ENCODE measurements at places on chromosomes 11 and 22.
A peak's percentile ranks its signal among the peaks of the same experiment; 100 is the strongest.

GRCh38 chr11:74142624-74143023 is 28.2 kb downstream of the C2CD3 start:
- no peak for DNase-seq

- no peak for DNase-seq
These were observed 188.0 kb downstream of the MAML2 start for GRCh38 chr11:96154802-96155520.

- no peak for DNase-seq
These were observed 93.9 kb downstream of the DSCAML1 start for GRCh38 chr11:117702946-117703598.

DNA sequence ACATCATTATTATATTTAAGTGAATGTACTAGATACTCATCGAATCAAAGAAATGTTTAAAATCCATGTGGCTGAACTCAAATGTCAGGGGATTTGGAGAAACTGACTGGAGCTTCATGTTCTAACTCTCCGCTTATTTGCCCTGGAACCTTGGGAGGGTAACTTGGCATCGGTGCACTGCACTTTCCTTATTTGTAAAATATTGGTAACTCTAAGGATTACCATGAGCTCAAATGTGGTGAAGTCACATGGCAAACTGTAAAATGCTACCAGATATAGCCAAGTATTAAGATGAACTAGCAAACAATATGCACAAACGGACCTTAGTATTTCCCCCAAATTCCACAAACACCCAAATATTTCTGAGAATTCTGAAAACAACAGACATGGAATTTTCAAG is 75.6 kb downstream of the ETS1 start:
- no peak for DNase-seq

DNA sequence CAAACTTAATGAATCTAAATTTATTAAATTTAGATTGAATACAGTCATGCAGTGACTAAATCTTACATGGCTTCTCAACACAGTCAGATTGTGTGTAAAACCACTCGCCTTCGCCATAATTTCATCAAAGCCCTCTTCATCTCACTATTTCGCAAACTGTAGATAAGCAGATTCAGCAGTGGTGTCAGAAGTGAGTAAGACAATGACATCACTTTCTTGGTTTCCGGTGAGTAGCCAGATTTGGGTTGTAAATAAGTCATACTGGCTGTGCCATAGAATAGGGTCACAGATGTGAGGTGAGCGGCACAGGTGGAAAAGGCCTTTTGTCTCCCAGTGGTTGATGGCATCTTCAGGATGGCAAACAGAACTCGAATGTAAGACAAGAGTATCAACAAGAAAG is 3.4 kb downstream of the OR10A6 start:
- DNase-seq: no peak

- DNase-seq: no peak
These were observed 32.8 kb downstream of the CSTPP1 start for GRCh38 chr11:46969379-46969778.

DNA sequence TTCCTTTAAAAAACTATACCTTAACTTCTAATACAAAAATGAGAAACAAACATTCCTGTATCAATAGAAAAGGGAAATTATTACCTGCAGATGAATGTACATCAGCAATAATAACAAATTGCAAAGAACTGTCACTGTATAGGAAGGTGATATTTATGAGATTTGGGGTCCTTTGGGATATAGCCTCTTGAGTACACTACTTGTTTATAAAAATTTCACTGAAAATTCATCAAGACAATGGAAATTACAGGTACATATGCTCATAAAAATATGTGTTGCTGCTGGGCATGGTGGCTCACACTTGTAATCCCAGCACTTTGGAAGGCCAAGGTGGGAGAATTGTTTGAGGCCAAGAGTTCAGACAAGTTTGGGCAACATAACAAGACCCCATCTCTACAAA is 34.0 kb upstream of the OR5P2 start:
- DNase-seq: no peak

DNA sequence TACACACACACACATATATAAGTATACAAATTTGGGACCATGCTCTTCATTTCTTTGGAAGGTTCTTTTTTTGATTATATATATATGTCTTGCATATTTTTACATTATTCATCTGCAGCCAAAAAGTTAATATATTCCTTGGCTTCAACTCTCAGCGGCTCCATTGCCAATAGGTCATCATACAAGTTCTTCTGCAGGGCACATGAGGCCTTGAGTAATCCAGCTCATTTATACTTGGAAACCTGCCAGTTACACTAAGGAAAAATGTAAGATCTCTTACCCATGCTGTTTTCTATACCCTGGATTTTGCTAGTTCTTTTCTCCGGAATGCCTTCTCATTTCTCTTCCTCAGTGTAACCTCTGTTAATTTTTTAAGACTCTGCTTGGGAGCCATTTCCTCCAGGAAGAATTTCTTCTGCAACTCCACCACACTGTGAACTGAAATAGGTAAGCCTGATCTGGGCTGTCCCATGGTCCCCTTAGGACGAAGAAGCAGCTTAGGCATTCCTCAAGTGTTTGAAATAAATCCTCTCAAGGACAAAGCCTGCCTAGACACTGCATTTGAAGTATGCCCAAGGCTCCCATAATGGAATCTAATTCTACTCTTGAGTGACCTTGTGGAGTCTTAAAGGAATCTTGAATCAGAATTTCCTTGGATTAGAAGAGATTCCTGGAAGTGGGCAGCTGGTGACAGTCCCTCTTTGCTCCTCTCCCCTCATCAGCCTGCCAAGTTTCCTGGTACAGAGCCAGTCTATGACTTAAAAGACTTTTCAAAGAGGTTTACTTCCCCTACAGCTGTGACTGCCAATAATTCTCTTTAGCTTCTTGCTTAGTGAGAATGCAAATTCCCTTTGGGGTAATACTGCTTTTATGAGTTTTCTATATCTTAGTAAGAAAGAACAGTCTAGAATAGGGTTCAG is 182.8 kb downstream of the C11orf87 start:
- DNase-seq: no peak

DNA sequence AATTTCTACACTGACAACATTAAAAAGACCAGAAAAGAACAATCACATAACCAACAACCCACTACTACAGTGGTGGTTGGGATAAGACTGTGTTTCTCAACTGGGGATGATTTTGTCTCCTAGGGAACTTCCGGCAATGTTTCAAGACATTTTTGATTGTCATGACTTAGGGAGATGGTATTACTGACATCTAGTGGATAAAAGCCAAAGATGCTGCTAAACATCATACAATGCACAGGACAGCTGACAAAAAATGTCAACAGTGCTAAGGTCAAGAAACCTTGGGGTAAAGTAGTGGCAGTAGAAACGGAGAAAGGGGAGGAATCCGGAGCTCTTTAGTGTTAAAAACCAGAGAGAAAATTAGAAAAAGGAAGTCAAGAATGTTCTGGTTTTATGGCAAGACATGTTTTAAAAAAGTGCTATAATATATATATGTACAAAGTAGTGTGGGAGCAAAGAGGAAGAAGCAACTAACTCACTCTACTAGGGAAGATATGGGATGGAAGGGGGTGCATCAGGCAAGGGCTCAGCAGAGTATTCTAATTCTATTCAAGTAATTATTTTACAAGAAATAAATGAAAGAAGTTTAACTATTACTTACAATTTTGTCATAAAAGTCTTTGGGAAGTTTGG is 37.2 kb downstream of the CKAP5 start:
- no peak for DNase-seq

- no peak for DNase-seq
These were observed 75.6 kb downstream of the SHANK2 start for GRCh38 chr11:71176812-71177211.

DNA sequence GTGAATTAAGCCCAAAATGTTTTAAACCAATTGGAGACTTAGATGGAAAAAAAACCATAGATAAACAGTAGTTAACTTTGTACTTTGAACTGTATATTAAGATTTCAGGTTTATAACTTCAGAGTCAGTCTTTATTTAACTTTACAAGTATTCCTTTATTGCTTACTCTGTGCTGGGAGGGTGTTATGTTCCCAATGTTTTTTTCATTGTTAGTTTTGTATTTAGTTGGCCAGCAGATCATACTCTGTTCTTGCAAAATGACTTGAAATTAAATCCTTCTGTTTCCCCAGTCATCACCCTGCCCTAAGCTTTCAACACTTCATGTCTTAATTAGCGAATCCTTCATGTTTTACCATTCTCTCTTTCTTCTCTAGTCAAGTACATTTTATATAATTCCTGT is 25.3 kb downstream of the SIK2 start:
- no peak for DNase-seq

GRCh38 chr22:26474682-26475081 is 8.9 kb downstream of the HPS4 start:
- DNase-seq: no peak

DNA sequence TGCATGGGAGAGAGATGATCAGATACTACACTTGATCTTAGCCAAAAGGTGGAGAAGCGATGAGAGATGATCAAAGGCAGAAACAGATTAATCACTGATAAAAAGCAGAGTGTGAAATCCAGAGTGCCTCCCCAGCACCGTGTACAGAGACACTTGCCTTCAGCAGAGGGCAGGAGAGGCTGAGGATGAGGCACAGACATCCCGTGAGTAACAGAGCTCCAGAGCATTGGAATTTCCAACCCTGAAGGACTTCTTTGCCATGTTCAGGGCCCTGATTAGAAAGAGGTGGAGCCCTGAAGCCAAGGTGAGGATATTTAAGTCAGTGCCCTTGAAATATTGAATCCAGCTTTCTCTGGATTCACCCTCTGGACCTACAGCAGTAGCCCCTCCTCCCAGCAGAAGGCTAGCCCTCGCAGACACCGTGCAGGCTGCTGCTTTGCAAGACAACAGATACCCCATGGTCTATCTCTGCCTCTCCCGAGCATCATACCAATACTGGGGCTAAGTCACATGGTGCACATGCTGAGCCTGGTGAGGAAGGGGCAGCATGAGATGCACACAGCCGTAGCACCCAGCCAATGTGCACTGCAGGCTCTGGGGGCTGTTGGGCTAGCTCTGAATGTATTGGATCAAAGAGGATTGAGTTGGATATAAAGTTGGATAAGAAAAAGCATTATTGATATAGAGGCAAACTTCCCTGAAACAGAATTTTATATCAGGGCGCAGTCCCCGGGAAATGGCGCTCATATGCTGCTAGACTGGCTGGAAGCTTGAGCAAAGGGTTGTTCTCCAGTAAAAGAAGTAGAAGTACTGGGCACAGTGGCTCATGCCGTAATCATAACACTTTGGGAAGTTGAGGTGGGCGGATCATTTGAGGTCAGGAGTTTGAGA is 200.3 kb upstream of the B3GAT1 start:
- no peak for DNase-seq

- DNase-seq: no peak
These were observed 85.4 kb downstream of the MTNR1B start for GRCh38 chr11:93054881-93055280.

- DNase-seq: no peak
These were observed 35.3 kb downstream of the PACSIN2 start for GRCh38 chr22:42979606-42980005.

GRCh38 chr11:97756571-97757335 is 1264.0 kb upstream of the CNTN5 start:
- DNase-seq: no peak

DNA sequence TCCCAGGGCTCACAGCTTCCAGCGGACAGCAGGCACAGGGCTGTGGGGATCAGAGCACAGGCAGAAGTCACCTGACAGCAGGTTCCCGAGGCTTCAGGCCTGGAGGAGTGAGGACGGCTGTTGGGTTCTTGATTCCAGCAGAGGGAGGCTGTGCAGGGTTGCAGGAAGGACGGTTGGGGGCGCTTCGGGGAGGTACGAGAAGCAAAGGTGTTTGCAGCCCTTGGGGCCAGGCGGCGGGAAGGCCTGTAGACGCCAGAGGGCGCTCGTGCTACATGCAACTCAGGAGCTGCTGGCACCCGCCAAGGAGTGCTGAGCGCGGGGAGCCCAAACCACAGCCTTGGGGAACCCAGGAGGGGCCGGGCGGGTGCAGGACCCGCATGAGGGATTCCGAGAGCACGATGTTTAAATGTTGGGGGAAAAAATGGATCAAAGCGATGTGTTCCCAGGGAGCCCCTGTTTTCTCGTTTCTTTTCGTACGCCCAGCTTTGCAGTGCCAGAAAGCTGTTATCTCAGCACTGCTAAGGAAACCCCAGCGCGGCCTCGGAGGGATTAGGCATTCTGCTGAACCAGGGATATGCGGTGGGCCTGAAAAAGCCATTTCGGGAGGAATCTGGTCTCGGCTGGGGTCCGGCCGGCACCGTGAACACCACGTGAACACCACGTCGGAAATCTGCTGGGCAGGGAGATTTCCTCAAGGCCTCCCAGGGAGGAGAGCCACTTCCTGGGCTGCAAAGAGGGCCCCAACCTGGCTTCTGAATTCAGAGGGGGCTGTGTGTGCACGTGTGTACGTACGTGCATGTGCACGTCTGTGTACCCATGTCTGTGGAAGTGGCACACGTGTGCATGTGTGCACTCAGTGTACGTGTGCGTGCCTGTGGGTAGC is 88.1 kb downstream of the KCNQ1 start:
- peak; percentile 84 for DNase-seq

- no peak for DNase-seq
These were observed 11.7 kb upstream of the ASPHD2 start for GRCh38 chr22:26417406-26417805.
